Kidney epithelial cell (primary cell): ENCODE measurements at places on chromosomes 7 and 10.
A peak's percentile ranks its signal among the peaks of the same experiment; 100 is the strongest.

DNA sequence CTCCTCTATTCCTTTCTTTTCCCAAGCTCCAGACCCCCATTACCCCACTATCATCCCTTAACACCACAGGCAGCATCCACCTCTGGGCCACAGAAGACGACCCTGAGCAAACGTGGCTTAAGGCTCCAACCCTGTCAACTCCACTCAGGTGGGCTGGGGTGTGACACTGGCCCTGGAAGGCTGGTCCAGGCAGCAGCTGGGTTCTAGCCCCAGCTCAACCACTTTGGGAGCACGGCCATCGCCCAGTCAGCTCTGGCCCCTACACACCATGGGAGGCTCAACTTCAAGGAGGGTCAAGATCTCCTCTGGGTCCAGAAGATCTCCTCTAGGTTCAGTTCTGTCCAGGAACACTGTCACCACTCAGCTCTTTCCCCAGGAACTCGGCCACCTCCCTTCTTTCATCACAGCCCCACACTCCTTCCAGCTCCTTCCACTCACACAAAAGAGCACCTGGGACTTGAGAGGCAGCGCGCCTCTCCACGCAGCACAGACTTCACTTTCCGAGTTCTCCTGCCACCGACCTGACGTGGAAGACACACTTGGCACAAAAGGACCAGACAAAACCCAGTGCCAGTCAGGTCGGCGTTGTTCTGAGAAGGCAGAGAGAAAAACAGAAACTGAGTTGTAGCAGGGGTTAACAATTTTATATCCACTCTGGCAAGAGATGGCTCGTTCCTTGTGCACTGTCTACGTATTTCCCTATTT lies 84.1 kb downstream of the CTBP2 start:
- no peak for DNase-seq

- no peak for DNase-seq
These were observed 41.0 kb upstream of the XPNPEP1 start for GRCh38 chr10:109964318-109964717.

DNA sequence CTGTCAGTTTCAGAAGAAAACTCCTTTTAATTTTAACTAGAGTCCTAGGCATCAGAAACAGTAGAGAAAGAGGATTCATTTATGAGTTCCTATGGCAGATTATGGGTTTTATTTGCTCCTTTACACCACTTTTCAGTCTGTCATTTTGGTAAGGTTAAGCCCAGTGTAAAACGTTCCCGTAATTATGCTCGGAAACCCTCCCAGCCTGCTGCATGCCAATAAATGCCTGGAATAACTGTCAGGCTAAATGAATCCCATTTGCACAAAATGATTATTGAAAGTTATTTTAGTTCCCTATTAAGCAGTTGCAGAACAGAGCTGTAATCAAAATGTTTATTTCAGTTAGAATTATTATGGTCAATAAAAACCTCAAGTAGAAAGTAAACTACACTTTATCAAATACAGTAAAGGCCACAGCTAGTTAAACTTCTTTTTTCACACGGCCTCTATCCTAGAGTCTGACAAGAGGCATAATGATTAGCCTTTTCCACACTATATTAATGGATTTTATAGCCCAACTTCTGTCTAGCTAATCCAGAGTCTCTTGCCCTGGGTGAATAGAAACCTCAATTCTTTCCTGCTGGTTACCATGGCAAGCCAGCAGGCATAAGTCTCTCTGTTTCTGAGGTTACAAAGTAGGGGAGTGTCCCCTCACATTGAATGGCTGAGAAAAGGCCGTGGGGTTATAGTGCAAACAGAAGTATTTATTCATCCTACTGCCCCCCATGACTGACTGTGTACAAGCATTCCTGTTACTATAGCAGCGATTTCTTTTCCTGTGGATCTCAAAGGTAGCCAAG lies 80.8 kb upstream of the NPVF start:
- DNase-seq = no peak

- DNase-seq = no peak
These were observed 41.4 kb upstream of the HABP2 start for GRCh38 chr10:113511419-113511818.

GRCh38 chr7:50145801-50146338 lies 52.8 kb upstream of the ZPBP start:
- no peak for DNase-seq

- DNase-seq = no peak
These were observed 31.2 kb upstream of the GARS1 start for GRCh38 chr7:30563326-30563942.

- no peak for DNase-seq
These were observed 32.1 kb downstream of the SGPL1 start for GRCh38 chr10:70847659-70848360.

- DNase-seq = no peak
These were observed 168.7 kb downstream of the CELF2 start for GRCh38 chr10:11186374-11186773.

GRCh38 chr10:114758331-114758730 lies 63.2 kb upstream of the FHIP2A start:
- peak; percentile 53 for DNase-seq

DNA sequence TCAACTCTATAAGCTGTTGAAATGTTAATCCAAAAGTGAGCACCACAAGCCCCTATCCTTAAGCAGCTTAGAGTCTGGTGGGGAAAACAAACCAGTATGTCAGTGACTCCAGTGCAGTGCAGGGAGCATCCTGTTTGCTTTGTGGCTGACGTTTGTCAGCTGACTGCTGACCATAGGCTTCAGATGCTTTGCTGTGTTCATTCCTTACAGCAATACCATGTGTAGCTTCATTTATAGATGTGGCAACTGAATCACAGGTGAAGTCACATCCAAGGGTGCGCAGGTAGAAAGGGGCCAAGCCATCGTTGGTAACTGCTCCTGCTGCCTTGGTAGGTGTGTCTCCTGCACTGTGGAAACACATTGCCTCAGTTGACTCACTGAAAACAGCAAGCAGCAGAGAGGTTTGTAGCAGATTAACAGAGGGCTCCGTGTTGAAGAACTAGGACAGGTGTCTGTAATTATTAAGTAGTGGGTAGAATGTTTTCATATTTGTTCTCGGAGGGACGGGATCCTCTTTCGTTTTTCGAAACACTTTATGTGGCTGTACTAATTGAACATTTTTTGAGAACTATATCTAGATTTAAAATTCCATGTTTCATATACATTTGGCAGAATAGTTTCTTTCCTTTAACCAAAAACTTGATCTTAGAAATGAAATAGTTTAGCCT lies 2.0 kb downstream of the INSIG1 start:
- DNase-seq = no peak

GRCh38 chr7:7294911-7295310 lies 112.6 kb downstream of the C1GALT1 start:
- no peak for DNase-seq

DNA sequence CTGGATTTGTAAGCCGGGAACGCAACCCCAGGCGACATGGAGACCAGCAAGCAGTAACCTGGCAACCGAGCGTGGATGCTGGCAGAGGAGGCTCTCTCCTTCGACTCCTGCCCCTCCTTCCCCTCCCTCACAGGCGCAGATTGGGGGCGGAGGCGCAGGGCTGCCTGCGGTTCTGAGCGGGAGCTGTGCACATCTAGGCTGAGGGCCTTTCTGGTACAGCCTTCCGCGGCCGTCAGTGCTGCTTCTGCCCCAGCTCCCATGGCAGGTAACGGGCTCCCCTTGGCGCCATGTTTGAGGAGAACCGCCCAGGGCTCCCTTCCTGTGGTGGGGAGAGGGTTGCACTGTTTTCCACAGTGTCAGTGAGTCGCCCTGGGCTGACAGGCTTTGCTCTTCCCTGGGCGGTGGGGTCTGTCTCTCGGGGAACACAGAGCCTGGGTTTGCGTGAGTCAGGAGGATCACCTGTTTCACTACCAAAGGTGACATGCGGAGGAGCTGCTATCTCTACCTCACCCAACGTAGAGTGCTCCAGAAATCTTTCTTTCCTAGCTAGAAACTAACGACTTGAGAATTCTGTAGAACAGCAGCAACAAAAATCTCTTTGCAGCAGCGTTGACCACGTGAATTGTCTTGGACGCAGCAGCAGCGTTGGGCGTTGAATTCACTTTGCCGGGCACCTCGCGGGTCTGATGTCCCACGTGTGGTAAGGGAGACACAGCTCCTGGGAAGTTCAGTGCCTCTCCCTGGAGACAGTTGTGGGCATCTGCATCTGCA lies 154.8 kb upstream of the COBL start:
- DNase-seq = no peak

DNA sequence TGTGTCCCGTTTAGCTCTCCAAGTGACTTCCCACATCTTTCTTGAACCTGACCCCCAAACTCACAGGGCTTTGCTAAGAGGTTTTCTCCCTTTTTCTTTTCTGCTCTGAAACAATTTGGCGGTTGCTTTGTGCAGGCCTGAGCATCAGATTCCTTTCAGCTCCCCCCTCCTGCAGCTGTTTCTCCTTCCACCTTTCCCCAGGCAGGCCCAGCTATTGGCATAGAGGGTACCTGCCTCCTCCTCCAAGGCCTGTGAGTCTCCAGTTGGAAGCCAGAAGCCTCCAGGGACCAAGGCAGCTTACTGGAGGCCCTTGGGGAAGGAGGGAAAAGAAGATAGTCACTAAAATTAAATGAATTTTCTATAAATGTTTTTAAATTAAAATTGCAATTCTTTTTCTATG lies 7.7 kb downstream of the VAX1 start:
- DNase-seq = no peak

DNA sequence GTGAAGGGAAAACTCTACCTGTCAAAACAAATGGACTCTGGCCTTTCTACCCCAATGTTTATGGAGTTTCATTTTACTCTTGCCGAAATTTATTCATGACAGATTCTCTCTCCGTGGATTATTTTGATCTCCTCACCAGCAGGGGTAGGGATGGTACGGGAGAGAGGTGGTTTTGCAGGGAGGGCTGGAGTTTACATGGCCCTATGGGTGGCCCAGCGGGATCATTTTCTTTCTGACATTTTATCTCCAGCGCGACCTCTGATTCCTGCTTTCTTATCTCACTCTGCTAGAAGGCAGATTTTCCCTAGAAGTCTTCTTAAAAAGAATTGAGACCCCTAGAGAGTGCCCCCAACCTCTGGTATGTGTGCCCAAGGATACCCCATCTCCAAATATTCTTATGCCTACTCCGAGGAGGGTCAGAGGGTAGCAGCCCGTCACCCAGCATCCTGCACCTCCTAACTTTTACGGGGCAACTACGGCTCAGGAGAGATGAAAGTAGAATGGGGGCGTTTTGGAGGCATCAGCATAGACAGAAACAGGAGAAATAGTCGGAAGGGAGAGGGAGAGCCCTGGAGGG lies 10.1 kb upstream of the GATA3 start:
- no peak for DNase-seq

- DNase-seq = peak; percentile 67
These were observed 525.7 kb downstream of the KCNMA1 start for GRCh38 chr10:77111611-77112550.

- DNase-seq = no peak
These were observed 42.4 kb downstream of the GATA3 start for GRCh38 chr10:8096931-8097330.

DNA sequence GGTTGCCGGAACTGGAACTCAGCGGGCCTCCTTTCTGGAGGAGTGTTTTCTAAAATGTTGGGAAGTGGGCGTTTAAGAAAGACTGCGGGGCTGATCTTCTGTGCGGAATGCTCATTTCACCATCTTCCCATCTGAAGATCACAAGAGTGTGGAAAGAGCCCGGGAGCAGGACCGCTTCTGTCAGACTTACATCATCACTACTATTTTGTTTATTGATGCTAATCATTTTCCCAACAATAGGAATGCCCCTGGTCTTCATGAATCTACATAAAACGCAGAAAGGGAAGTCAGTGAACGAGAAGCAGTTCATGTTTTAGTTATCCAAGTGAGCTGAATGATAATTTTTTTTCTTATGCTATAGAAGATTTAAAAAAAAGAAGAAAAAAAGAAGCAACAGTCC lies 447.8 kb upstream of the MKI67 start:
- no peak for DNase-seq

GRCh38 chr7:121941830-121942229 lies 68.9 kb downstream of the PTPRZ1 start:
- DNase-seq = no peak

- DNase-seq = no peak
These were observed 40.5 kb upstream of the DPYSL4 start for GRCh38 chr10:132146271-132146671.

DNA sequence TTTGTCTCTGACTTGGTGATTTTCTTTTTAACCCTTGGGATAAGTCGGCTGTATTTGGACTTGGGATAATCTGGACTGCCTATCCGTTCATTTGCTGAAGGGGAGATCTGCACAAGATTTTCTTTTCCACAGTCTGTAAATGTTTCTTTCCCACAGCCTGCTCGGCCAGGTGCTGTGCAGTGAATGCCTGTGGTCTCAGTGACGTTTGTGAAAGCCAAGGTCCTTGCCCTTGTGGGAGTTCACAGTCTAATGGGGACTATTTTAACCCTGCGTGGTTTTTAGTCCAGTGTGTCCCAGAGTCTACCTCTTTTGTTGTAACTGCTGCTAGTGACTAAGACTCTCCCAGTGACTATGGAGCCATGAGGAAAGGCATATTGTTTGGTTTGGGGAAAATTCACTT lies 8.9 kb downstream of the PNLIP start:
- DNase-seq = no peak

DNA sequence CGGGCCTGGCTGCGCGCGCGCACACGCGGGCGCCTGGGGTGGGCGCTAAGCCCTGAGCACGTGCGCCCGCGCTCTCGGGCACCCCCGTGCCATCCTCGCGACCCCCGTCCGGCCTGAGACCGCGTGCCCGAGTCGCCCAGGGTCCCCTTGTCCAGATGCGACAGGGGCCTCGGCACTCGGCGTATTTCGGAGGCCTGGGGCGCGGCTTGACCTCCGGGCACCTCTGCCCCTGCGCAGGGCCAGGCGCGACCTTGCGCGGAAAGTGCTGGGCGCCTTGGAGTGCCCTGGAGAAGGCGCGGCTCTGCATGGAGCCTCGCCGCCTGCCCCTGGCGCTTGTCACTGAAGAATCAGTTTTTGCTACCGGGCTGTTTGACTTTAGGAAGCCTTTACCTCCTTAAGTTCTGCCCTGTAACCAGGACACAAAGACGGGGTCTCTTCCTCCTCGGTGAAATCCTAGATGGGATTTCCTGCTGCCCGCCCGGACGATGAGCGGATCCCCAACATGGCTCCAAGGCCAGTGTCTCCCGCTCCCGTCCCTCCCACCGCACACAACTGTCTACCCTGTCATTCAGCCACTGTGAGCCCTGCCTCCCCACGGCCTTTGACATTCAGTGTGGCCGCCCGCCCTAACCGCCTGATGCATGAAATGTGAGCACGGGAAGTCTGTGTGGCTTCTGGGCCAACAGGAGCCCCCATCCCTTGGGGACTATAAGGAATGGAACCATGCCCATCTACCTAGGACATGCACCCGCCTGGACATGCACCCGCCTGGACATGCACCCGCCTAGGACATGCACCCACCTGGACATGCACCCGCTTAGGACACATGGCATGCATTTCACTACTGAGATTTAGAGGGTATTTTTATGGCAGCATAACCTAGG lies 1.1 kb upstream of the STK32C start:
- DNase-seq = no peak

DNA sequence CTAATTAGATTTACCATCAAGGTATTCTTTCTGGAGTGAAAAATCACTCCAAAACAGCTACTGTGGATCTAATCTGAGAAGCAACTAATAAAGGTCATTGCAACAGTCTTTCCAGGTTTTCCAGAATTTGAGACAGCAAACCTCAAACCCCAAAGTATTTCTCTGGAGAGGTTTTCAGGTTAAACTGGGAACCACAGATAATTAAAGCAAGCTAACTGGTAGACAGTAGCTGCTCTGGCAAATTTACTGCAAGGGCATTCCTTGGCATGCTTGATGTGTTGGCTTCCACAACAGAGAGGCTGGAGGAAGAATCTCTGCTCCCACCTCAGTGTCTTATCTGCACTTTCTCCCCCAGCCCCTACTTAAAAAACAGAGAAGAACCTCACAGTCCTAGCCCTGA lies 140.0 kb upstream of the NRBF2 start:
- DNase-seq = no peak
